OCI-M1 (cell line): ENCODE measurements at places on chromosomes 5 and 9.

- DNase-seq = no peak
Observed at GRCh38 chr5:98568336-98568735, 205.1 kb upstream of the RGMB start.

- no peak for DNase-seq
Observed at GRCh38 chr5:172871536-172871935, 37.5 kb downstream of the ERGIC1 start.

- DNase-seq = no peak
Observed at GRCh38 chr9:97397220-97397619, 14.7 kb upstream of the TDRD7 start.

- DNase-seq = no peak
Observed at GRCh38 chr5:89097103-89097502, 214.1 kb upstream of the MEF2C start.

- DNase-seq = no peak
Observed at GRCh38 chr9:96524764-96525163, 74.8 kb downstream of the HABP4 start.

GRCh38 chr9:97502984-97503861 lies 1.8 kb downstream of the TMOD1 start:
- peak; percentile 92 for DNase-seq

GRCh38 chr5:90050103-90050502 lies 359.5 kb downstream of the CETN3 start:
- no peak for DNase-seq

GRCh38 chr9:110769667-110770066 lies 101.1 kb downstream of the MUSK start:
- peak; percentile 74 for DNase-seq

DNA sequence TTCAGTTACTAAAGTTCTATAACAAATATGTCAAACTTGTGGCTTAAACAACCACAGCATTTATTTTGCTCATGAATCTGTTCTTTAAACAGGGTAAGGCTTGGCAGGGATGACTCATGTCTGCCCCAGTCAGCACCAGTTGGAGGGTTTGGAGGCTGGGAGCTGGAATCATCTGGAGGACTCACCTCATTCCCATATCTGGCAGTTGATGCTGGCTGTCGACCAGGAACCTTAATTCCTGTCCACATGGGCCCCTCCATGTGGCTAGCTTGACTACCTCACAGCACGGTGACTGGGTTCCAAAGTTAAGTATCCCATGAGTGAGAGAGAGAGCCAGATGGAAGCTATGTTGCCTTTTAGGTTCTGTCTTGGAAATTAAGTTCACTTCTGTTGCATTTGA lies 13.8 kb upstream of the CCL28 start:
- DNase-seq = no peak

- DNase-seq = no peak
Observed at GRCh38 chr9:7510199-7510598, 289.4 kb downstream of the DMAC1 start.

- no peak for DNase-seq
Observed at GRCh38 chr9:120369608-120370220, 210.3 kb downstream of the CDK5RAP2 start.

DNA sequence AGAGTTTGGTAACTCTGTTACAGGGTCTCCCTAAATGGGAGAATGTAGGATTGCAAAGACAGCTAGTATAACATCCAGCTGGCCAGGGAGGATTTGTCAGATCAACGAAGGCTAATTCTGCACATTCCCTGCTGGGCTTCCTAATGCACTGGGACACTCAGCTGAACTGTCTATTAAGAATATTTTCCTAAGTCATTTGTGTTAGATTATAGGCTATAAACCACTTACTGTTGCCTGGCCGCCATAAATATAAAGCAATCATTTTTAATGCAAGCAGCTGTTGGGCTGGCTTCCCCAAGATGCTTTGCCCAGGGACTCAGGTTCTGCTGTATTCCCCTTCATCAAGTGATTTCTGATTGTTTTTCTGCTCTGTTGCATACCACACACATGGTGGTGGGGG lies 35.3 kb upstream of the SLIT3 start:
- DNase-seq = no peak

DNA sequence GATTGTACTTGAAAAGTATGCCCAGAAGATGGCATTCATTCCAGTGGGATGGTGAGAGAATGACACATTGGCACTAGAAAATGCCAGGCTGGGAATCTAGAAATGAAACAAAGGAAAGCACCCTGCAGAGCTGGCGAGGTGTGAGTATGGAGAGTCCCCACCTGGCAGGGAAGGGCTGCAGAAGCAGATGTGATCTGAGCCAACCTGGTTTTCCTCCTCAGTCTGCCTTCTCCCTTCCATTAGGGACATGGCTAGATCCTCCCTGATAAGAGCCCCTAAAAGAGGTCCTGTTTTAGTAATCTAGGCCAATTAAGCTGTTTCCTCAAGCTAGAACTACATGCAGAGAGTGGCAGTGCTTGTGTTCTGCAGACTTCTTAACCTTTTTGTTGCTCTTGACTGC lies 24.7 kb upstream of the TNFSF15 start:
- DNase-seq = no peak

GRCh38 chr9:121300283-121301119 lies 32.5 kb downstream of the GSN start:
- DNase-seq = no peak

- no peak for DNase-seq
Observed at GRCh38 chr5:160326981-160327380, 14.6 kb upstream of the CCNJL start.

DNA sequence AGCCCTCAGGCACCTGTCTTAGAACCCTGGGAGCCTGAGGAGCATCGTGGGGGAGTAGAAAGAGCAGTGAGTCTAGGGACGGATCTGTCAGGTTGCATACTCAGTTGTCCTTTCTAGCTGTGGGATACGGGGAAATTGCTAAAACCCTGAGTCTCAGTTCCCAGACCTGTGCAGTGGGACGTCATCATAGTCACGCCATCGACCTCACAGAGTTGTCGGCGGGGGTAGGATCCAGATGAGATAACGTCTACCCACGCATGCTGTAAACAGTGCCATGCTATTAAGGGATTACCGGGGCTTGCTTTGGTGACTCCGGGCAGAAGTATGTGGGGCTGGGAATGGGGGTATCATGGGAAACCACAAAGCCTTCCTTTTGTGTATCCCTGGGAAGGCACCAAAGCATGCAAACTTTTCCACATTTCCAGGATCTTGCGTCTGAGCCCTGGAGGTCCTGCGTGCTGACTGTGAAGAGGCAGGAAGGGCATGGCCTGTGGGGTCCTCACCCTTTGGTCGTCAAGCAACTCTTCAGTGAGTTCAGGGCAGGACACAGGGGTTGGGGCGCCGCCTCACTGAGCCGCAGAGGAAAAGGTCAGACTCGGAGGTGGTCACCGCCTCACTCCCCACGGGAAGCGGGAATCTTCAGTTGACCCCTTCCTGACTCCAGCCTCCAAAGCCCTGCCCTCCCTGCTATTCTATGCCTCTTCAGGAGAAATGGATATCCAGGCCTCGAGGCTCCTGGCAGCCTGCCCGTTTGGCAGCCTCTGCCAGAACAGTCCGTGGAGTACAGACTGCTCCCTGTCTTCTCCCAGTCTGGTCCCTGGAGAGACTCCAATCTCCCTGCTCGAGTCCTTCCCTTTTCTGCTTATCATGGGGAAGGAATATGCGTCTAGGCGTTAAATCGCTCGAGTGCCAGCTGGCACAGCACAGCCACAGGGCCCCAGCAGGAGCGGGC lies 186.8 kb upstream of the KLF9 start:
- DNase-seq = peak; percentile 26

GRCh38 chr9:106307670-106308069 lies 555.3 kb upstream of the ZNF462 start:
- peak; percentile 63 for DNase-seq

DNA sequence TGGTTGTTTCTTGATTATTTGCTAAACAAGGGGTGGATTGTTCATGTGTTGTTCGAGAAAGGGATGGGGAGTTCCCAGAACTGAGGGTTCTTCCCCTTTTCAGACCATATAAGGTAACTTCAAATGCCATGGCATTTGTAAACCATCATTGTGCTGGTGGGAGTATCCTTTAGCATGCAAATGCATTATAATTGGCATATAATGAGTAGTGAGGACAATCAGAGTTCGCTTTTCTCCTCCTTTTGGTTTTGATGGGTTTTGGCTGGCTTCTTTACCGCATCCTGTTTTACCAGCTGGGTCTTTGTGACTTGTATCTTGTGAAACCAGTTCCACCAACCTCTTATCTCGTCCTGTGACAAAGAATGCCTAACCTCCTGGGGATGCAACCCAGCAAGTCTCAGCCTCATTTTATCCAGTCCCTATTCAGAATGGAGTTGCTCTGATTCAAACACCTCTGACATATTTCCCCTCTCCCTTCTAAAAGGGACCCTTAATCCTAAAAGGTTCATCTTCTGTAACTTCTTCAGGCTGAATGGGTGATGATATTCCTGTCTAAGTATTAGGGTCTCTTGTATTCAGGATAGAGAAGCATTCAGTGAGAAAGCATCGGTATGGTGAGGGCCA lies 8.7 kb upstream of the FBN2 start:
- peak; percentile 0 for DNase-seq

DNA sequence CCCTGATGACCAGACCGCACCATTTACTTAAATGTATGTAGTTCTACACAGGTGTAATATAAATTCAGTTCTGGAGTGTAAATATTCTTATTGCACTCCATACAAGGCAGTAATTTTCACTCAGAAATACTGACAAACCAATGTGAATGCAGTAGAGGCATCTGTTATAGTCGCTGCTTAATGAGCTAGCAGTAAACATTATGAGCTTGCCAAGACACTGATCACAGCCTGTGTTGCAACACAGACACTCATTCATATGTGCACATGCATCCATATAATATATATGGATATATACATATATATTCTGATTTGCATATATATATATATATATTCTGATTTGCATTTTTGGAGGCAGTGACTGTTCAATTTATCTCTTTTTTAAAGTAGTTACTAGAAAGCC lies 435.1 kb upstream of the ST8SIA4 start:
- DNase-seq = no peak

DNA sequence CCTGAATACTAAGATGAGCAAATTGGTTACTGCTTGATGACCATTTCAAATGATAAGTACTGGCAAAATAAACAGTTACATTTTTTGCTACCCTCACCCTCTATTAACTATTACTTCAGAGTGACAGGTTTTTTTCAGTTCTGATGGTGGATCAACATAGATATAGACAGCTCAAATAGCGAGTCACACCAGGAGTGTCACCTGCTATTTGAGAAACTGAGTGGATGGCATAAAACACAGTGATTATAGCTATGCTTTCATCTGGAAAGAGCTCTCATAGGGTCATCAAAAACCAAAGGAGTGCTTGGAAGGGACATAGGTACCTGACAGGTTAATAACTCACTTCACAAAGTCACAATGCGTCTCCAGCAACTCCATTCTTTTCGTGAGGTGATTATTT lies 244.5 kb upstream of the C9orf72 start:
- no peak for DNase-seq

DNA sequence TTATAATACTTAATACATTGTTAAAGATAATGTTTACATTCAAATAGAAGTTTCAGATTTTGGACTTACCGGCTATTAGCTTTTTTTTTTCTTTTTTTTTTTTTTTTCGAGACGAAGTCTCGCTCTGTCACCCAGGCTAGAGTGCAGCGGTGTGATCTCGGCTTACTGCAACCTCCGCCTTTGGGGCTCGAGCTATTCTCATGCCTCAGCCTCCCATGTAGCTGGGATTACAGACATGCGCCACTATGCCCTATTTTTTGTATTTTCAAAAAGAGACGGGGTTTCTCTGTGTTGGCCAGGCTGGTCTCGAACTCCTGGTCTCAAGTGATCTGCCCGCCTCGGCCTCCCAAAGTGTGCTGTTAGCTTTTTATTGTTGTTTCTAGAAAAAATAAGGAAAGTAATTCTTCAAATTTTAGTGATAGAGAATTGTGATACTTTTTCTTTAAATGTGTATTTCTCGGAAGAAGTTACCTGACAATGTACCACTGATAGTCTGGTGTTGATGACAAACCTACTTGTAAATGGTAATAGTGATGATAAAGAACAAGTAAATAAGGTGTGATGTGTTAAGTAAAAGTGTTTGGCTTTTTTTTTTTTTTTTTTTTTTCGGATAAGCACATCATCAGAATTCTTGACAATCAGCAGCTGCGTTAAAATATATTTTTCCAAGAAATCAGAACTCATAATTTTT lies 2.7 kb downstream of the CDC42SE2 start:
- no peak for DNase-seq

DNA sequence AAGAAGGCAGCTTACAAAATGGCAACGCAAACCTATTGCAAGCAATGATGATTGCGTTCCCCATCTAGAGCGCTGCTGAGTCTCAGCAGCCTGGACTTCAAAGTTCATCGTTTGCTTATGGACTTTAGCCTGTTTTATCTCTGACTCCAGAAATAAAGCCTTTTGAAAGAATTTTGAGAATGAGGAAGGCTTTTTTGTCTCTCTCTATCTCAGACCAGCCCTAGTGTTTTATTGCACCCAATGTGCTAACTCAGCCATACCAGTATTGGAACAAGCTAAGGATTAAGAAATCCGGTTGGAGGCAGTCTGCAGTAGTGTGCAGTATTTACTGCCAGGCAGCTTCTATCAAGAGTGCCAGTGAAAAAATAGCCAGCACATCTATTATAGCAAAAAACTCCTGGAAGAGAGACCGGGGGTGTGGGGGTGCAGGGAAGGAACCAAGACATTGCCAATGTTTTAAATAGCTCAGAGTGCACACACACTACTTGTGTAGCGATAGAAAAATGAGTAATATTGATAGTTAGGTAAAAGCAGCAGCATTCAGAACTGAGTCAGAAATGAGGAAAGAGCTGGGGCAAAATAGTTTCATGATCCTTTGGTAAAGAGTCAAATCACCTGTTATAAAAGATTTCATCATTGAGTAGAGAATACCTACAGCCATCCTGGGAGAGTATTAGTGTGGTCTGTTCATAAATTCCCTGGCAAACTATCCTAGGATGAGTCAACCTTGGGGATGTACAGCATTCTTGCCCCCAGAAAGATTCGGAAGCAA lies 219.0 kb downstream of the ZNF608 start:
- no peak for DNase-seq

DNA sequence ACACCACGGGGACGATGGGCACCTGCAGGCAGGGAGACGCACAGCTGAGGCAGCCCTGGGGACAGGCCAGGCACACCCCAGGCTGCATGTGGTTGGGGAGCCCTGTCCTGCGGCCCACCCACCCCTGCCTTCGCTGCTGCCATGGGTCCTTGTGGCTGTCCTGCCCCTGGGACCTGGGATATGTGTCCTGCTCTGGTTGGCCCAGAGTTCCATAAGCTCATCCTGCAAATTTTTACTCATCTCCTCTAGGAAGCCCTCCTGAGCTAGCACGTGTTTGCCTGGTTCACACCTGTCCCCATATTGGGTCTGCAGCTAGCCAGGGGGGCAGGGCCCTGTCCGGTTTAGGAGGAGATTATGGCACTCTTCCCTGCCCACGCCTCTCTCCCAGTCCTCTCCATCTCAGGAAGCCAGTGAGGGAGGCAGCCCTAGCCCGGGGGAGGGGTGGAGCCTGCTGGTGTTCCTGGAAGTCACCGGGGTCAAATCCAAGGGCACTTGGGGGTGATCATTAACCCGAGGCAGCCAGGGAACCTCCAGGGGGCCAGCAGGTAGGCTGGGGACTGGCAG lies 12.2 kb downstream of the EGFL7 start:
- no peak for DNase-seq

DNA sequence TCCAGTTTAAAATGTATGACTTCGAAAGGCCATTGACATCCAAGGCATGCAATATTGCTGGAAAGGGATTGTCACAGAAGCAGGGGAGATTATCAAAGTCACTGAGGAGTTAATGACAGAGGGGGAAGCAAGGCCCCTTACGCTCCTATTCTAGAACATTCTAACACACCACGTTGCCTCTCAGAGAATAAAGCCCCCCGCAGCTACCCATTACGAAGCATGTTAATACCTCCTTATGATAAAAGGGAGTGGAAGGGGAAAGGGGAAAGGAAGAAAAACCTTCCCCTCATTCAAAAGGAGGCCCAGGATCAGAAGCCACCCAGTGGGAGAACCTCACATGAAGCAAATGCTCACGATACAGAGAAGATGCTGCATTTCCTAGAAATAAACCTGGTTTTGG lies 213.6 kb downstream of the DAB2IP start:
- DNase-seq = no peak
